ENCODE measurements at places on chromosomes 1 and 21.

DNA sequence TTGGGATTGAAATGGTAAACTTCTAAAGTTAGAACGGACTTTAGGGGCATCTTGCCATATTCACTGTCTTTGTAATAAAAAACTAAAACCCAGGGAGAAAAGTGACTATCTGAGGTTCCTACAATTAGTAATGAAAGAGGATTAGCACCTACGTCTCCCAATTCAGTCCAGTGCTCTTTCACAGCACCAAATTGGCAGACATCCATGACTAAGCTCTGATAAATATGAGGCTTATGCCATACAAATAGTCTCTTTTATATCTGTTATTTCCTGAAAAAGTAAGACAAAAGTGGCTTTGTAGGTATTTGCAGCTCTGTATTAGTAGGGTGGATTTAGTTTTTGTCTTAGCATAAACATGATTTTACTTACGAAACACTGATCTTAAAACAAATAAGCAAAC is 315.0 kb upstream of the NRIP1 start:
- DNase-seq = no peak
- H3K27ac ChIP-seq = no peak overlapping the region
- H3K27me3 ChIP-seq = no peaks in the 10 kb centered on the region
- no peak overlapping the region for H3K4me3 ChIP-seq
- H3K36me3 ChIP-seq = no peaks in the 10 kb centered on the region
- H3K4me1 ChIP-seq = no peaks in the 10 kb centered on the region

- no peak overlapping the region for H3K4me3 ChIP-seq
- H3K27me3 ChIP-seq = no peaks in the 10 kb centered on the region
- H3K4me1 ChIP-seq = no peaks in the 10 kb centered on the region
- no peak overlapping the region for H3K27ac ChIP-seq
Measured at GRCh38 chr1:16420424-16421118, 16.7 kb downstream of the SPATA21 start.

- no peaks in the 10 kb centered on the region for H3K4me1 ChIP-seq
- no peak overlapping the region for H3K4me3 ChIP-seq
- H3K27ac ChIP-seq = no peak overlapping the region
- H3K36me3 ChIP-seq = no peaks in the 10 kb centered on the region
Measured at GRCh38 chr1:111600886-111601386, 18.7 kb upstream of the RAP1A start.

DNA sequence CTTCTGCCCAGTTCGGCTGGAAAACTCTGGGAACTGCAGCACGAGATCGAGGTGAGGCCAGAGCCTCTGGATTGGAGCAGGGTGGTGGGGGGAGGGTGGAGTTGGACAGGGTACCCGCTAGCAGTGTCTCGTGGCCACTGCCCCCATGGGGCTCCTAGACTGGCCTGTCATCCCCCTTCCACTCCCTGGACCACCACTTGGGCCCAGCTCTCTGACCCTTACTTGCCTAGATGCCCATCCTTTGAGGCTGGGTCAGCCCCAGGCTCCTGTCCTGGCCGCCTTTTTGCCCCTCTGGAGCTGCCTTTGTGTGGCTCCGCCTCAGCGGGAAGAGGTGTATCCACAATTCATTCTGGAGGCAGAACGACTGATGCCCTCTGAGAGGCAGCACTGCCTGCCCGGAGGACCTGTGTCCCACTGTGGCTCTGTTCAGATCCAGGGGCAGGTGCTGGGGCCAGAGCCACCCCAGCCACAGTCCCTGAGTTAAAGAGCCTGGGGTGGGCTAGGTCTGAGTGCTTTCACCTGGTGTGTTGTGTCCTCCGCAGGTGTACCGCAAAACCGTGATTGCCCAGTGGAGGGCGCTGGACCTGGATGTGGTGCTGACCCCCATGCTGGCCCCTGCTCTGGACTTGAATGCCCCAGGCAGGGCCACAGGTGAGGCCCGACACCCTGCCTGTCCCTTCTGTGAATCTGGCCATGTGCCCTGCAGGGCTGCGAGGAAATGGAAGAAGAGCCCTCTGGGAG is 17.7 kb downstream of the FAAH start:
- H3K27ac ChIP-seq = no peak overlapping the region
- no peak overlapping the region for H3K4me3 ChIP-seq
- no peaks in the 10 kb centered on the region for H3K36me3 ChIP-seq
- H3K4me1 ChIP-seq = no peaks in the 10 kb centered on the region
- no peak for DNase-seq

DNA sequence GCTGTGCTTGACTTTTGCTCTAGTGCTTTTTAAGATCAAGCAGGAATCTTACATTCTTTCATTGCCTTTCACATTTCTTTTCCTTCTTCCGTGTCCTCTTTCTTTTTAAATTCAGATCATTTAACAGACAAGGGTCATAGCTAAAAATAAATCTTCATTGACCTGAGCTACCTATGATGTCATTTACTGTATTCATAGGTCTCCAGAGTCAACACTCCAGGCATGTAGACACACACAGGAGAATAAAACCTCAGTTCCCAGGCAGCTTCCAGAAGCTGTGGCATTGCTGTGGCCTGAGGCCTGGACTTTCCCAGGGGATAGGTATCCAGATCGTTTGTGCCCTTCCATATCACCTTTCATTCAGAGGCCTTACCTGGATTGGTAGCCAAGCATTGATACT is 38.5 kb upstream of the ENAH start:
- no peaks in the 10 kb centered on the region for H3K27me3 ChIP-seq
- DNase-seq = no peak
- no peak overlapping the region for H3K27ac ChIP-seq
- H3K4me3 ChIP-seq = no peak overlapping the region
- H3K4me1 ChIP-seq = no peaks in the 10 kb centered on the region
- H3K36me3 ChIP-seq = no peaks in the 10 kb centered on the region

DNA sequence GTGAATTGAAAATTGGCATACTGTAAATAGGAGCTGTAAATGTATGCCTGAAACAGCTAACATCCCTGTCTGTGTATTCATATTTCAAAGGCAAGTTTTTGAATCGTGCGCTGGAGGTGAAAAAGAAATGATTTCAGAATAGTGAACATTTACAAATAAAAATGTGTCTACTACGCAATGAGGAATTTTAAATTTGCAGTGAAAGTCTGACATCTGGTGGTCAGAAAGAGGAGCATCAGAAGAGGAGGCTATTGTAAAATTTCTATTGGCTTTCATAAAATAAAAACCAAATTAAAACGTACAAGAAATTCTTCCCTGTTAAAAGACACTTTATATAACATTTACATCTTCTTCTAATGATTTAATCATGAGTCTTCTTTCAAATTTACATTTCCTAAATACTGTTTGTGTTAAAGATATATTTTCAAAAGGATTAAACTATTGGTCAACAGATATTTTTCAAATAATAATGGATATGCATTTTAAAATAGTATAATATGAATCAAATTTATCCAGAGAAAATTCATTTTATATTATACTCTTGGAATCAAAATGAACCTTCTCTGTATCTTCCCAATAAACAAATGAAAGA is 113.7 kb upstream of the RRP15 start:
- no peak overlapping the region for H3K4me3 ChIP-seq
- H3K36me3 ChIP-seq = no peaks in the 10 kb centered on the region
- DNase-seq = no peak
